ENCODE measurements at places on chromosomes 3 and 15.
A peak's percentile ranks its signal among the peaks of the same experiment; 100 is the strongest.

GRCh38 chr3:127082066-127082465 is 99.2 kb downstream of the PLXNA1 start:
- DNase-seq, result no peak

- DNase-seq, result no peak
Observed at GRCh38 chr3:34073111-34073510, 274.7 kb downstream of the PDCD6IP start.

DNA sequence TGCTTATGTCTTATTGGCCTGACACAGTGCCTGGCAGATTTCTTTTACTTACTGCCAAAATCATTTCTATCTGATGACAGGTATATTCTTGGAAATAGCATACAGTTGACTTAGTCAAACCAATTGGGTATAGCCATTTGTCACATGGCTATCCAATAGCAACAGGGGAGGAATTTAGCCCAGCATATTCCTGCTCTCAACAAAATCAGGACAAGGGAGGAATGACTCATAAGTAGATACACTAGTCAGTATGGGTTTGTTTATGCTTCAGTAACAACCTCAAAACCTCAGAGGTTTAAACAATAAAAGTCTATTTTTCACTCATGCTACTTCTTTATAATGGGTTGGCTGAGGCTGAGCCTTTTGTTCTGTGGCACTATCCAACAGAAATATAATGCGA is 38.0 kb upstream of the VILL start:
- DNase-seq, result no peak

- no peak for DNase-seq
Observed at GRCh38 chr15:94442480-94442879, 211.1 kb downstream of the MCTP2 start.

- no peak for DNase-seq
Observed at GRCh38 chr3:188067932-188068331, 86.0 kb upstream of the LPP start.

- DNase-seq, result no peak
Observed at GRCh38 chr15:60390231-60390630, 7.6 kb downstream of the ANXA2 start.

GRCh38 chr3:14794435-14794834 is 24.3 kb upstream of the FGD5 start:
- no peak for DNase-seq

DNA sequence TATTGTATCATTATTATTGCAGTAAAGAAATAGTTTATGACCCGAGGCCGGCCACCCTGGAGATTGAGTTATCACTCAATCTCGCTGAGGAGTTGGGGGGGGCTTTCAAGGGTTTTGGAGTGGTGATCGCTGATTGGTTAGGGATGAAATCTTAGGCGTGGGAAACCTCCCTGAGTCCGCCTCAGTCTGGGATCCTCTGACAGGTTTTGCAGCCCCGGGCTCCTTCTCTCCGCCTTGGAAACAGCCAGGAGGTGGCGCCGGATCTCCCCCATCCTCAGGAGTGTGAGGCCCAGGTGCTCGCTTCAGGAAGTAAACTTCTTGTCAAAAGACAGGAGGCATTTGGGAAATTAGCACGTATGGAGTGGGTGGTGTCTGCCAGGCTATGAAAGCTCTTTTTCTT is 41.1 kb upstream of the SEC61A1 start:
- DNase-seq, result no peak

DNA sequence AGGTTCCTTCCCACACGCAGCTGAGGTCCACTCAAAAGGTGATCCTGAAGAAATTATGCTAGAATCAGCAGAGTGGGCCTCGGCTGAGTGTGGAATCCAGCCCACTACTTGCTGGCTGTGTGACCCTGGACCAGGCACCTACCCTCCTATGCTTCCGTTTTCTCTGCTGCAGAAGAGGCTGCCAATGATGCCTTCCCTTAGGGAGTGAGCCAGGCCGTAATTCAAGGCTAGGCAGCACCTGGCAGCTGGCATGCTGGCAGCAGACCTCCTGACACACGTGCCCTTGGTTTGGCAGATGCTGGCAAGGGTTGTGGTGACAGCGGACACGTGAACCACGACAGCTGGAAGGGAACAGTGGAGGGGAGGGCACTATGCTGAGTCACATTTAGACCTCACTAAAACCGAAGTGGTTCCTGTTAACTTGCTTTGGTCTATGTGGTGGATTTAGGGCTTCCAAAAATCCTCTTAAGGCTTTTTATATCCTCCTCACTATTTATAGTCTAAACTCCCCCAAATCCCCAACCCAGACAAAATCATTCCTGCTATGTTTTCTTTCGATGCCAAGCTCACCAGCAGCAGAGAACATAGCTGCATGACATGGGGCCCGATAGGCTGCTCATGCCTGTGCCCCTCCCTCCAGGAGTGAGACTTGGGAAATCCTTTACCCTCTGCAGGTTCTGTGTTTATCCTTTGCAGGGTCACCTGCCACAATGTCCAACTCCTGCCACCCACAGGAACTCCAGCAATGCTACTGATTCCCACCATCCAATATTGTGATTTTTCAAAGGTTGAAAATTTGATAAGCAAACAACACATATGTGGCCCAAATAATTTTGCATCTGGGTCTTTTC is 10.6 kb upstream of the PCSK6 start:
- peak; percentile 23 for DNase-seq

GRCh38 chr3:95356764-95357501 is 1294.1 kb downstream of the NSUN3 start:
- DNase-seq, result no peak

- no peak for DNase-seq
Observed at GRCh38 chr3:46865031-46865507, 1.8 kb upstream of the MYL3 start.

- DNase-seq, result no peak
Observed at GRCh38 chr3:196868297-196868661, 559 bp downstream of the SENP5 start.

DNA sequence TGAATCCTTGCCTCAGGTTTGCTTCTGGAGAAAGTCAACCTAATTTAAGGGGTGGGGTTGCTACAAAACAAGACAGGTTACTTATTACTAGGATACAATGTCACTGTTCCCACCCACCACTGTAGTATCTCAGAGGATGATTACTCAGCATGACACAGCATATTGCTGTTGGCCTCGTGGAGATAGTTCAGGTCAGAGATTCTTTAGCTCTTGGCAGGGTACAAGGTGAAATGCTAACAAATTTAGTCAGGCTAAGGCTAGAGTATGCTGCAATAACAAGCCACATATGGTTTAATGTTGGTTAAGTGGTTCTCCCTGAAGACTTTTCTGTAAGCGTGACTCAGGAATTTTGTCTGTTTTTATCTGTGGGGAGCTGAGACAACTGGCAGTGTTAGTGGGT is 161.8 kb downstream of the EDEM1 start:
- no peak for DNase-seq

DNA sequence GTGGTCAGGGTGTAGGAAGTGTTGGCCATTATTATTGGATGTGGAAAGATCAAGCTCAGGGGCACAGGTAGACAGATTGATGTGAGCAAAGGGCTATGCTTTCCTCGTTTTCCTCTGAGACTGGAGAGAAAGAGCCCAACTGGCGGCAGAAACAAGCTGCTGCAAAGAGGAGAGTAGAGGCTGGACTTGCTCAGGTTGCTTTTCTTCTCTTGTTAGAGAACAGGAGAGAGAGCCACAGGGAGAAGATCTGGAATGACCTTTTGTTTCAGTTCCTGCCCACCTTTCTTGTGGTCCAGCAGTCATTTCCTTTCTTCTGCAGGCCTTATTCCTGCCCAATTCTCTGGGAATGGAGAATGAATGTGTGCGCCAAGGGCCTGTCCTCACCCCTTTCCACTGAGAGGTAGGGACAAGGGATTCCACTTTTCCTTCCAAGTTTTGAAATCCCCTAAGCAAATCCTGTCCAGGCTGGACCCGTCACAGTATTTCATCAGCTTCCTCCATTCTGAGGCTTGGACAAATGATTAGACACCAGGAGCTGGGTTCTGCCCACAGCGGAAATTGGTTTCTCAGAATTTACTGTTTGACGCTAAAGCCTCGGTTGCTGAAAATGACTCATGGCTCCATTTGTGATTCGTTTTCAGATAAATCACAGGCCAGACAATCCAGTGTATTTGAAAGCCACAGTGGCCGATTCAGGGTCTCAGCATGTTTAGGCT is 16.1 kb downstream of the ZNF80 start:
- DNase-seq, result no peak

GRCh38 chr3:149167898-149168297 is 38.5 kb downstream of the HPS3 start:
- no peak for DNase-seq
